ENCODE measurements at places on chromosomes 4 and X.

- DNase-seq, result no peak
These were observed 57.1 kb downstream of the MAP7D2 start for GRCh38 chrX:20059467-20060128.

GRCh38 chr4:28432348-28433025, 1571.8 kb downstream of the STIM2 start:
- no peak for DNase-seq

DNA sequence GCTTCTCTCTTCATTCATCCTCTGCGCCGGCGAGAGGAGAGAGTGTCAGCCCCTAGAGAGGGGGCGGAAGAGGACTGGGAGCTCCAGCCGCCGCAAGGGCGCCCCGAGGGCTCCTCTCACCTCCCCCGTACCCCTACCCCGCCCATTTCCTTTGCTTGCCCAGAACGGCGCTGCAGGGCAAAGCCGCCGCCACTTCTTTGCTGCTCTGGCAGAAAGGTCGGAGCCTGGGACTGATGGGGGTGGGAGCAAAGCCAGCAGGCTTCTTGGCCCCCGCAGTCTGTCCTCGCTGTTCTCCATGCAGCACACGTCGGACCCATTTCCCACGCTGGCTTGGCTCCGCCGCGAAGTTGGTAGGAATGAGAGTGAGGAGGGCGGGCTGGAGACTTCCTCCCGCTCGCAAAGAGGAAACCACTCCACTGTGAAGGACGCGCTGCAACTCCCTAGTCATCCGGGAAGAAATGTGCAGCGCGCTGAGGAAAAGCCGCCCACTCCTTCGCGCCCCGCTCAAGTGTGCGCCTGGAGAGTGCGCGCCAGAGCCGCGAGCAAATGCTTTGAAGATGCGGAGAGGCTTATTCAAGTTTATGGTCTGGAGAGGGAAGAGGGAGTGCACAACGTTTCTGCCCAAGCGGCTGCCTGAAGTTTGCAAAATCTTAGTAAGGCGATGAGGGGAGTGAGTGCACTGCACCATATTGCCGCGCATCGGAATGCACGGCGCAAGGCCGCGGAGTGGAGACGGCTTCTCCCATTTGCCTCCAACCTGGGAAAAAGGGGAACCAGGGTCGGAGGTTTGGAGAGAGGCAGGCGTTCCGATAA, 2.8 kb upstream of the PCDH7 start:
- DNase-seq, result peak; percentile 77

GRCh38 chr4:55218041-55218440, 92.6 kb upstream of the KDR start:
- no peak for DNase-seq

- DNase-seq, result peak; percentile 60
These were observed 602.2 kb downstream of the IL15 start for GRCh38 chr4:142238589-142238988.

DNA sequence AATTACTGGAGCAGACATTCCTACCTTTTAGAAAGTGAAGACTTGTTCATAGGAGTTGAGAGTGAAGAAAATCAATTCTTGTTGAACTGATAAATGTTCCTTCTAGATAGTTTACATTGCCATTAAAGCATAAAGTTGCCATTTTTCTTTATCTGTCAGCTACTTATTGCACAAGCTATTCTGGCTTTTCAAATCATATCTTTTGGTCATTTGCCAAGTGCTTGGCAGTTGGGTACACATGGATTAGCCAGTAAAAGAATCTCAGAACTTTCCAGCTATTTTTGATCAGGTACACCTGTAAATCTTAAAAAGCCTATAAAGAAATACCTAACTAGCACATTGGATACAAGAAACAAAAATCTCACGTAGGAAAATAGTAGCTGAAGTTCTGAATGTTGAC, 56.4 kb upstream of the PNPLA4 start:
- no peak for DNase-seq

GRCh38 chrX:17375367-17375636, 302 bp downstream of the NHS start:
- no peak for DNase-seq

DNA sequence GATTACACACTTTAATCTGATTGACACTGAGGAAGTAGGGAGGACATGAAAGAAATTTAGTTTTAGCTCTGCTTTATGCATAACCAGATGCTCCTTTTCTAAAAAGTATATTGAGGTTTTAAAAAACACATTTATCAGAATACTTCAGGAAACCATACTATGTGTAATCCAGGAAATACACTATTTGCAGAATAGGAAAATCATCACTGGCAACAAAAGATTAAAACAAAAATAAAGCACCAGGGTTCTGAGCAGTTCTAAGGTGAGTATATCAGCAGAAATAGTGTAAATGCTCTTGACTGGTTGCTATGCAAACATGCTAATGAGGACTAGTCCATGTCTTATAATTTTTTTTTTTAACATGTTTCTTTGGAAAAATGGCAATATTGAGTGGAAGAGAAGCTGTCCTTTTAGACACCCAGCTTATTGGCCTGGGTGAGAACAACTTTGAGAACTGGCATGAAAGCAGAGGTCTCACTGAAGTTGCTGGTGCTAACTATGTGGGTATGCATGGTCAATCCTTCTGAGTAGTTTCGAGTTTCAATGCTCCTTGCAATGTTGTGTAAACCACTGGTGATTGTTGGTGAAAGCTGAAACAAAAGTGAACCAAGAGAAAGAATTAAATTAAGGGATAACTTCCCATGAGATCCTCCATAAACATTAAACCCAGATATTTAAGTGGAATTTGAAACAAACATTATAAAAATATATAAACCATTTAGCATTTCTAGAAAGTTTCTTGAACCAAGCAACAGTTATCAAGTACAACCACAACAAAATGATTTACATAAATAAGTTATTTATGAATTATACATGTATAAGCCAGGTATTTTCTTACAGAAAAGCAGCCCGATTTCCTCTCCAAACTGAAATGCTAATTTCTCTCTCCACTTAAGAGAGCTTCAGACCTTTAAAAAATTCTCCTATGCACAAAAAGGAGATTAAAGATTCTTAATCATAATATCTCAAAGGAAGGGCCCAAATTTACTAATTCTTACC, 20.4 kb upstream of the SCD5 start:
- no peak for DNase-seq

DNA sequence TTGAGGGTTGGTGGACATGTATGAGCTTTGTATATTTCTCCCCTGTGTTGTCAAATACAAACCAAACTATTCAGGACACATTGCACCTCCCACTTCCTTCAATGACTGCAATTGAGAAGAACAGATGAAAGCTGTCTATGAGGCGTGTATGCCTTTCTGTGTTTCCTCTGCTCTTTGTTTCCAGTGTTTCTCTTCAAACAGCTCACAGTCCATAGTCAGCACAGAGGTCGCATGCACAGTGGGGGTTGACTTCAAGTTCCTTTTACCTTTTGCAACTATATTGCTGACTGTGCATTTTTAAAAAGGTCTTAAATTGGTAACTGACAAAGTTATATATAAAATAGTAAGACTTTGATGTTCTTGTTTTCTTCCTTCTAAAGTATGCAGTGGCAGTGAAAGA, 957.8 kb downstream of the C4orf33 start:
- no peak for DNase-seq

- DNase-seq, result peak; percentile 3
These were observed 694 bp downstream of the TBL1X start for GRCh38 chrX:9465380-9466123.

- DNase-seq, result no peak
These were observed 83.4 kb downstream of the MSN start for GRCh38 chrX:65750674-65751469.

- peak; percentile 13 for DNase-seq
These were observed 108.0 kb downstream of the TMEM131L start for GRCh38 chr4:153573881-153574802.

DNA sequence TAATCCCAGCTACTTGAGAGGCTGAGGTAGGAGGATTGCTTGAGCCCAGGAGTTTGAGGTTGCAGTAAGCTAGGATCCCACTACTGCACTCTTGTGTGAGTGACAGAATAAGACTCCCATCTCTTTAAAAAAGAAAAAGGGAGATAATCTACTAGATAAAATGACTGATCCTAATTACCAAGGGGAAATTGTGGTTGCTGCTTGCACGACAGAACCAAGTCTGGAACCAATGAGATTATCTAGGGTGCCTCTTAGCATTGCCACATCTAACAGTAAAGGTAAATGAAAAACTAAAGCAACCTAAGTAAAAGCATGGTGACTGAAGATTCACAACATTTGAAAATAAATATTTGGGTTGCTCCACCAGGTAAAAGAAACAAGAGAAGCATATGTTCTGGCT, 185.1 kb downstream of the PDHA2 start:
- DNase-seq, result no peak

- DNase-seq, result peak; percentile 22
These were observed 758 bp upstream of the NR3C2 start for GRCh38 chr4:148442832-148443511.

GRCh38 chr4:147683188-147683591, 773 bp downstream of the PRMT9 start:
- peak; percentile 18 for DNase-seq

- no peak for DNase-seq
These were observed 4.5 kb upstream of the TNIP3 start for GRCh38 chr4:121168446-121169281.

DNA sequence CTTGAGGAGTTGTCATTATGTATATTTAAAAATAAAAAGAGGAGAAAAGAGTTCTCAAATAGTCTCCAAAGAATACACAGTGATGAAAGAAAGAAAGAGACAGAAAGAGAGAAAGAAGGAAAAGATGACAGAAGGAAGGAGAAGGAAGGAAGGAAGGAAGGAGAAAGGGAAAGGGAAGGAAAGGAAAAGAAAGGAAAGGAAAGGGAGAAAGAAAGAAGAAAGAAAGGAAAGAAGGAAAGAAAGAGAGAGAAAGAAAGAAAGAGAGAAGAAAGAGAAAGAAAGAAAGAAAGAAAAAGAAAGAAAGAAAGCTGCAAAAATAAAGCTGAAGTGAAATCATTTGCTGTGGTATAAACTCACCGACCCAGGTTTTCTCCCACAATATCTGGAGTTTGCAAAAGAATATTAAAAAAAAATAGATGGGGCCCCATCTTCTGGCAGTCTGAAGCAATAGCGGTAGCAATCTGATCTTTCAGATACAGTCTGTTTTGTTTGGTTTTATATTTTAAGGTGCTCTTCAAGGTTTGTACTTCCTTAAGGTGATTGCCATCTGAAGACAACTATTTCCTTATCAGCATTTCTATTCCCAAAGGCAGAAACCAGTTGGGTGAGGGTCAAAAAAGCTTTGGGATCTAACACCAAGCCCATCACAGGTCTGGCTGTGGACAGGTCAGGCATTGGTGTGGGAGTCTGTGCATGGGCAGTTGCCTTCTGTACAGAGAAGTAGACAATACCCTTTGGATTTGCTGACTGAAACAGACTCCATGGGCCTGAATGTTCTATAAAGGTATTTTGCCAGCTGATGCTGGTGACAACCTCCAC, 160.4 kb downstream of the CPEB2 start:
- DNase-seq, result peak; percentile 23

DNA sequence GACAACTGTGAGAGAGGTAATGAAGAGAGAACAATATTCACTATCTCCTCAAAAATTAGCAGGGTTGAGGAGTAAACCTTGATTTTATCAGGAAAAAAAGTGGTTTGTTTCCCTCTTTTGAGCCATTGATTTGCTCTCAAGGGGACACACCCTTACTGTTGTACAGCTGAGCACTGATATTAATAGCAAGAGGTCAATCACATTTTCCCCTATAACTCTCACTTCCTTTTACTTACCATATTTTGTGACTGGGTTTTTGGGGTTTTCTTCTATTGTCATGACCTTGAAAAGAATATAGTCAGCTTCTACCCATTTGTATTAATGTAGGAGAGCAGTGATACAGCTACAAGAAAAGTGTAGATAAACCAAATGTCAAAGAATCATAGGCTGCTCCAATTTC, 70.2 kb upstream of the LONRF3 start:
- no peak for DNase-seq

- DNase-seq, result no peak
These were observed 319.1 kb downstream of the RAPGEF2 start for GRCh38 chr4:159422019-159422418.

GRCh38 chr4:166838975-166839614, 395.2 kb downstream of the SPOCK3 start:
- no peak for DNase-seq

DNA sequence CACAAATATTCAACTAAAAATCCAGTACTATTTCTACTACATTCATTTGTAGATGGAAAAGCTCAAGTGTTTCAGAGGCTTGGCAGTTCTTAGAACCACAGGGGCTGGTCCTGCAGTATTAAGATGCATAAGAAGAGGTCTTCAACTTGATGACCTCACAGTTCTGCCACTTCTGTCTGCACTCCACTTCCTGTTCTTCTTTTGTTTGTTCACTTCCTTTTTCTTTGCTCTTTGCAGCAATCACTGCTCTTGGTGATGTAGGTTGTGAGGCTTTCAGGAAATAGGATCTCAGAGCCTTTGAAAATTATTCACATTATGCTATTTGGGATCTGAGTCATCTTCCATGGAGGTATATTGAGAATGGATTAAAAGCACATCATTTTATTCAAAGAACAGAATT, 602.0 kb upstream of the CPEB2 start:
- no peak for DNase-seq

- no peak for DNase-seq
These were observed 127.6 kb upstream of the INTU start for GRCh38 chr4:127505203-127505602.

- no peak for DNase-seq
These were observed 235.6 kb downstream of the PARM1 start for GRCh38 chr4:75168548-75168947.

GRCh38 chrX:150919401-150919800, 20.9 kb upstream of the CD99L2 start:
- no peak for DNase-seq

DNA sequence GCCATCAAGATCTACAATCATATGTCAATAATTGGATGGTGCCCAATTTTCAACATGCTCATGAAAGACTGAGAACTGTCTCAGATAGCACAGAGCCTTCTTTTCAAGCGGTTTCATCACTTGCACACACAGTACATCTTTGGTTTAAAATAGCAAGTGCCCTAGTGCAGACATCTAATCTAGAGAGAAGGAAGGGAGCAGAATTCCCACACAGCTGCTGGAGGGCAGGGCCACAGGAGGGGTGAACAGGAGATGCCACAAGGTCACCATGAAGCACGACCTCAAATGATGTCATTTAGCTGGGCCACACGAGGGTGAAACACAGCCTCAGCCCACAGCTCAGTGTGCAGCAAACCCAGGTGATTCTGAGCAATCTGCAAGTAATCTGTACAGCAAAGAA, 24.3 kb downstream of the LEF1 start:
- DNase-seq, result no peak

DNA sequence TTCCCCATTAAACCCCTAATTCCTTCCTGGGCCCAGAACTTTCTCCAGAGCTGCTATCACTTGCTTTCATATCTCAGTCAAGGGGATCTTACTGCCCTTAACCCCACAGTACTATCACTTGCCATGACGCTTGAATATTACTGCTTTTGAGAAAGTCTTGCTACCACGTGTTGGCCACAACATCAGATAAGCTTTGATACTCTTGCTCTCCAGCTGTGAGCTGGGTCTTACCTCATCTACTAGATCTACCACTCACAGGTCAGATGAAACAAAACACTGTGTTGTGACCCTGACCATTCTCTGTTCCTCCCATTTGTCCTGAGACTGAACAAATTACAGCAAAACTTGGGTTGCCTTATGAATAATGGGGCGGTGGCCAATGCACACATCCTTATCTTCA, 12.1 kb upstream of the TAPT1 start:
- DNase-seq, result no peak

All from foreskin keratinocyte (primary cell).